RPMI7951 (cell line): ENCODE measurements at places on chromosomes 4 and X.

DNA sequence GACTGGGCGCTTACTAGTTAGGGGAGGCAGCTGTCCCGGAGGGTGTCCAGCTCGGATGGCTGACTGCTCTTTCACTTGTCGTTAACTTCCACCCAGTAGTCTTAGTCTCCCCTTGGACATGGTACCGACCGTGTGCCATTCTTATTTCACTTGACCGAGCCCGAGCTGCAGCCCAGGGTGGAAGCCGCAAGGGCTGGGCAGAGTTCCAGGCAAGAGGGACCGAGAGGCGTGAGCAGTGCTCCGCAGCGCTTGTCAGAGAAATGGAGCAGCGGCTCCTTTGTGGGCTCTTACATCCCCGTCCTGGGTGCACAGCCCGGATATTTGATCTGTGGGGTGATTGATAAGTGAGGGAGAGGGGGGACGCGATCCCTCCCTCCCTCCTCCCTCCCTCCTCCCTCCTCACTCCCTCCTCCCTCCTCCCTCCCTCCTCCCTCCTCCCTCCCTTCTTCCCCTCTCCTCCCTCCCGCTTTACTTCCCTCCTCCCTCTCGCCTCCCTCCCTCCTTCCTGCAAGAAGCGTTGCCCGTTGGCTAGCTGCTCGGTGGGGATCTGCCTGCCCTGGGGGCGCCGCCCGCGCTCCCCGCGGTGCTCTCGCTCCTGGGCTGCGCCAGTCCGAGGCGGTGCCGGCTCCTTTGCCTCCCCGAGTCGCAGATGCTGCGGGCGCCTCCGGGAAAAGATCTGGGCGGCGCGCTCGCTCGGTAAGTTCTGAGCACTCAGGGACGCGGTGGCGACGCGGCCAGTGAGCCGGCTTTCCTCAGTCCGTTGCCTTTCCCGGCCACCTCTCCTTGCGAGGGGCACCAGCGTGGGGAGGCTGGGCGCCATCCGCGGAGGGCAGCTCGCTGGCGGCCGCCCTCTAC lies at the start of gene SLITRK2:
TSS of gene SLITRK2 (plus strand) at position 499 of the 855 bp plus-strand sequence. CDS start 4,597 bp downstream, outside the sequence.
- peak; percentile 5 for DNase-seq

GRCh38 chr4:179285696-179286095 lies 1843.5 kb upstream of the AGA start:
- DNase-seq: no peak

DNA sequence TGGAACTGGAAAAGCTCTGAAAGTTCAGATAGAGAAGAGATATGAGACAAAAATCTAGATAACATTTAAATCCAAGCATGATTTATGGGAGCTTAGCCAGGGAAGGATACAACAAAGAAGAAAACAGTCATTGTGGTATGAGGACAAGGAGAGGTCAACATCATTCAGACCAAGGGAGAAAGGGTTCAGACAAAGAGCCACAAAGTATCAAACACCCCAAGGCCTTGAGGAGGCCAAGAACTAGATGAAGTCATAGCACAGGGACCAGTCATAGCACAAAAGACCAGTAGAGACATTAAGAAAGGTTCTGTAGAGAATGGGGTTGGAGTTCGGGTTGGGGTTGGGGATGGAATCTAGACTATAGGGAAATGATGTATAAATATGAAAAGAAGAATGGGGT lies 77.4 kb upstream of the NAP1L5 start:
- DNase-seq: no peak

GRCh38 chr4:13285336-13285735 lies 198.8 kb downstream of the RAB28 start:
- DNase-seq: no peak

- no peak for DNase-seq
Observed at GRCh38 chr4:163566257-163566796, 71.8 kb downstream of the TMA16 start.

- peak; percentile 42 for DNase-seq
Observed at GRCh38 chr4:129358571-129358970, 262.6 kb downstream of the C4orf33 start.

GRCh38 chr4:88630756-88631155 lies 38.5 kb downstream of the HERC3 start:
- DNase-seq: peak; percentile 53

DNA sequence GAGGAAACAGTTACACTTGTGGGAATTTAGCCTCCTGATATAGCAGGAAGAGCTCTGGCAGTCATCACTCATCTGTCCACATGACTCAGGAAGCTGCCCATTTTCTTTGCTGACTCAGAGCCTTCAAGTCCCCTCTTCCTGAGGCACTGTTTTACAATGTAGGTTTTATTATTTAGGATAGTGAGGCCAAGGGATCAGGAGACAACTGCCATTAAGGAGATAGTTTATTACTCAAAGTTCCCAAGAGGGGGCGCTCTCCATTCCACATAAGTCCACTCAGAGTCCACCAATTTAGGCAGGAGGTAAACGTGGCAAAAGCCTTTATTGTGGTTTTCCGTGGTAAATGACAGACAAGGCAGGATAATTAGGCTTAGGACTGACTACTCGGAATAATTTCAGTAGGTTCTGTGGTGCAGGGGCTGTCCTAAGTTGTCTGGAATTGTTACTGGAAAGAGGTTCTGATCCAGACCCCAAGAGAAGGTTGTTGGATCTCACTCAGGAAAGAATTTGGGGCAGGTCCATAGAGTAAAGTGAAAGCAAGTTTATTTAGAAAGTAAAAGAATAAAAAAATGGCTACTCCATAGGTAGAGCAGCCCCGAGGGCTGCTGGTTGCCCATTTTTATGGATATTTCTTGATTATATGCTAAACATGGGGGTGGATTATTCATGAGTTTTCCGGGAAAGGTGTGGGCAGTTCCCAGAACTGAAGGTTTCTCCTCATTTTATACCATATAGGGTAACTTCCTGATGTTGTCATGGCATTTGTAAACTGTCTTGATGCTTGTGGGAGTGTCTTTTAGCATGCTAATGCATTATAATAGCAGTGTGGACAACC lies 96.0 kb upstream of the RAB40AL start:
- peak; percentile 58 for DNase-seq

- DNase-seq: peak; percentile 75
Observed at GRCh38 chrX:17459008-17459611, 84.1 kb downstream of the NHS start.
